ENCODE measurements at places on chromosomes 16 and 17. TPM values are rescaled to one million over a fixed set of nuclear protein-coding genes. Genes with fewer than 3 reads are reported as not detected.

Gene SEPTIN1
- total RNA-seq: 0.69 TPM

Gene CYGB
- total RNA-seq: 6.9 TPM

Gene KRTAP9-6
- not detected for total RNA-seq

Gene SPNS2
- 24.1 TPM for total RNA-seq

Gene CNOT1
- 122 TPM for total RNA-seq

Gene TACO1
- 7.4 TPM for total RNA-seq

Gene GPR139
- total RNA-seq: not detected

Gene C1QTNF8
- total RNA-seq: not detected

Gene HAP1
- total RNA-seq: 0.49 TPM

Gene NOD2
- total RNA-seq: 4.4 TPM

Gene HBQ1
- total RNA-seq: 2.2 TPM

Data from skin of body (tissue), 3 donors.